ENCODE measurements at places on chromosomes 2 and 18. TPM values are rescaled to one million over a fixed set of nuclear protein-coding genes. Genes with fewer than 3 reads are reported as not detected.

GRCh38 chr2:176415937-176416499 is 146.8 kb downstream of the MTX2 start:
- no peak for DNase-seq

DNA sequence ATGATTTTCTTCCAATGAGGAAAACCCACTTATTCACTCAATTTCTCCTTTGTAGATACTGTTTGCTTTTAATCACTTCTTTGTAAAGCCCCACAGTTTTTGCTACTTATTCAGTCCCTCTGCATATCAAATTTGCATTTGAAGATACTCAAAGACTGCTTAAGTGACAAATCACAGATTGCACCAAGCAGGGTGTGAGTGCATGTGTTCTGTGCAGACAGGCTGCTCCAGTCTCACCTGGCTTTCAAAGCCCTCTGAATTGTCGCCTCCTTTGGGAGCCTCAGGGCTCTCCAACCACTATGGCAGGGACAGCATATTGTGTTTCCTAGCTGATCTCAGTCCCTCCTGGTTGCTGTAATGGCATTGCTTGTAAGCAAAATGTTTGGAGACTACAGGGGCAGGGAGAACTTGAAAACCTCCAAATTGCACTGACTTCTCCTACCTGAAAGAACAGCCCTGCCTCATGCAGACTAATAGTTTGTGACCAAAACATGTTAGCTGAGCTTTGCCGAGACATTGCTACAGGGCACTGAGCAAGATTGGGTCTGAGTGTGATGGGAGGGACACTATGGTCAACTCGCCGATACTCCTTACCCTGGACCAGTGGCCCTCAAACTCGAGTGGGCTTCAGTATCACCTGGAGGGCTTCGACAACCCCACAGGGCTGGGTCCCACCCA is 96.8 kb downstream of the POLE4 start:
- DNase-seq: no peak

GRCh38 chr2:25021791-25022362 is 20.0 kb upstream of the EFR3B start:
- DNase-seq: no peak

GLI2 gene
- total RNA-seq: 4.2 TPM

- DNase-seq: no peak
Observed at GRCh38 chr2:162044586-162044985, 29.4 kb downstream of the DPP4 start.

GRCh38 chr2:58182527-58182926 is 58.6 kb downstream of the FANCL start:
- no peak for DNase-seq

DNA sequence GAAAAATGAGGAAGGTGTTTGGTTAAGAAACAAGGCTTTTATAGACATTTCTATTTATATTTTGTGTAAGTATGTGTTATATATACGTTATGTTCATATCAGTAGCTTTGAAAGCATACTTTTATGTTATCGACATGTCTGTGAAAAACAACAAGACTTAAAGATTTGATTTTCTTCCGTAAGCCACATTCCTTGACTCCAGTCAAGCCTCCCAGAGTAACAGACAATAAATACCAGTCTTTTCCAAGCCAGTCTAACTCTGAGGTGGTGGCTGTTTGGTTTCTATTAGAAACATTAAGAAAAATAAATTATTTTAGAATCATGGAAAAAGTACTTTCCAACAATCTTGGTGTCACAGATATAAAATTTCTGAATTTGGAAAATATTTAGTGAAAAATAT is 16.3 kb upstream of the ITGAV start:
- DNase-seq: no peak

DNA sequence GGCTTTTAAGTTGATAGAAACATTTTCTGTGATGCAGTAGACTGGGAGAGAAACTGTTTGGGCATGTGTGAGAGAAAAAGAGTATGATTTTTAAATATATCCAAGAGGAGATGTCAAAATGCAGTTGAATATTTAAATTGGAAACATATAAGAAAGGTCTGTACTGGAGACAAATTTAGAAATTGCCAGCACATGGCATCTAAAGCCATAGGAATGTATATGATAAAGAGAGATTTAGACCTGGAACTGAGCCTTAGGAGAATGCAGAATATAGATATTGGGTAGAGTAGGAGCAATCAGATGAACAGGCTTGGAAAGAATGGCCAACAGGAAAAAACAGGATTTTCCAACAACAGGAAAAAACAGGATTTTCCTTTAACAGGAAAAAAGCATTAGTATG is 680.8 kb downstream of the MBD2 start:
- DNase-seq: no peak

DNA sequence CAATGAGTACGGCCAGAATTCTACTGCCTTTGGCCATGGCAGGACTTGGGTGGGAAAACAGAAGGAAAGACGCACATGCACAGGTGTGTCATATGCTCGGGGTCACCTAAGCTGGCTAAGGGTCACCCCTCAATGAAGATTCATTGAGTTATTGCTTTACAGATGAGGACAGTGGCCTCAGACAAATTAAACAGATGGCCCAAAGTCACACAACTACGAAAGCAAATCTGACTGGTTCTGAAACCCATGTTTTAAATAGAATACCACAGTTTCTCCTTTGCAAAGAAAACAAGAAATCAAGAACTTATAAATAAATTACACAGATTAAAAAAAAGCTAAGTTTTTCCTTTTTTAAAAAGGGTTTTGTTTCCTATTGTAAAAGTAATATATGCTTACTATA is 70.5 kb downstream of the ID2 start:
- DNase-seq: no peak

DNA sequence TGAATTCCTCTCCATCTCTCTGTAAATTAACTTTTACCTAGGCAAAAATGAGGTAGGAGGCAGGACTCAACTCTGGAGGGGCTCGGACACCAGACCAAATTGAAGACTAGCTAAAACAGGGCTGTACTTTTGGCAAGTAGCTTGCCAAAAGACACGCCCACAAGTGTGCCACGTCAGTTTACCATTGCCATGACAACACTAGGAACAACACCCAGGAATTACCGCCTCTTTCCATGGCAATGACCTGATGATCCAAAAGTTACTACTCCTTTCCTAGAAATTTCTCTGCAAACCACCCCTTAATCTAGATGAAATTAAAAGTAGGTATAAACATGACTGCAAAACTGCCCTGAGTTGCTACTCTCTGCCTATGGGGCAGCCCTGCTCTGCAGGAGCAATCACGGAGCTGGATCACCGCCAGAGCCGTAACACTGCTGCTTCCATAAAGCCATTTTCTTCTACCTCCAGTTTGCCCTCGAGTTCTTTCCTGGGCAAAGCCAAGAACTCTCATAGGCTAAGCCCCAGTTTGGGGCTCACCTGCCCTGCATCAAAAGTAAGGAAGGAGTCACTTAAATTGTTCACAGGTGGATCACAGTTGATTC is 66.0 kb upstream of the FAM136A start:
- peak; percentile 50 for DNase-seq

OTX1 gene
- not detected for total RNA-seq

DNAH6 gene
- 2.9 TPM for total RNA-seq

TAF1B gene
- 82.7 TPM for total RNA-seq

- DNase-seq: no peak
Observed at GRCh38 chr2:131046918-131047652, 46.2 kb downstream of the FAM168B start.

GRCh38 chr2:88560619-88561307 is 66.5 kb downstream of the EIF2AK3 start:
- DNase-seq: no peak

- no peak for DNase-seq
Observed at GRCh38 chr2:152647552-152647951, 69.7 kb downstream of the PRPF40A start.

- DNase-seq: no peak
Observed at GRCh38 chr18:61379827-61380226, 46.6 kb downstream of the CDH20 start.

DNA sequence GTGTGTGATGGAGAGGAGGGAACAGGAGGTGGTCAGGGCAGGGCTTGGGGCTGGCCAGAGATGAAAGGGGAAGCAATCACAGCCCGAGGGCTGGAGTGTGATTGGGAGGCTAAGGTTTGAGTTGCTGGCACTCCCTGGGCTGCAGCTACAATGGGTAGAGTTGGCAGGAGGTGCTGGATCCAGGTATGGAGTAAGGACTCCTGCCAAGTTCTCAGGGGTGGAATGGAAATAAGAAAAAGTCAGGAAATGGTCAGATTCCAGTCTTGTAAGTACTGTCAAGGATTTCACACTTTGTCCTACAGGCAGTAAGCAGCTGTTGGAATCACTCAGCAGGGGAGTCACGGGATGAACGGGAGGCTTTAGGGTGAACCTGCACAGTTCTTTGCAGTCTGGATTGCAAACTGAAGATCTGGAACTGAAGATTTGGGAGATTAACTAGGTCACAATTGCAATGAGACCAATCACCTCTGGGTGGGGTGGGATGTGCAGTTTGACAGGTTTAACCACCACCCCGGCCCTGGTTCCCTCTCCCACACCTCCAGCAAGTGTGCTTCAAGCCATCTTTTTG is 10.9 kb upstream of the INPP5D start:
- DNase-seq: no peak

ATP8B1 gene
- total RNA-seq: 5.2 TPM

DNA sequence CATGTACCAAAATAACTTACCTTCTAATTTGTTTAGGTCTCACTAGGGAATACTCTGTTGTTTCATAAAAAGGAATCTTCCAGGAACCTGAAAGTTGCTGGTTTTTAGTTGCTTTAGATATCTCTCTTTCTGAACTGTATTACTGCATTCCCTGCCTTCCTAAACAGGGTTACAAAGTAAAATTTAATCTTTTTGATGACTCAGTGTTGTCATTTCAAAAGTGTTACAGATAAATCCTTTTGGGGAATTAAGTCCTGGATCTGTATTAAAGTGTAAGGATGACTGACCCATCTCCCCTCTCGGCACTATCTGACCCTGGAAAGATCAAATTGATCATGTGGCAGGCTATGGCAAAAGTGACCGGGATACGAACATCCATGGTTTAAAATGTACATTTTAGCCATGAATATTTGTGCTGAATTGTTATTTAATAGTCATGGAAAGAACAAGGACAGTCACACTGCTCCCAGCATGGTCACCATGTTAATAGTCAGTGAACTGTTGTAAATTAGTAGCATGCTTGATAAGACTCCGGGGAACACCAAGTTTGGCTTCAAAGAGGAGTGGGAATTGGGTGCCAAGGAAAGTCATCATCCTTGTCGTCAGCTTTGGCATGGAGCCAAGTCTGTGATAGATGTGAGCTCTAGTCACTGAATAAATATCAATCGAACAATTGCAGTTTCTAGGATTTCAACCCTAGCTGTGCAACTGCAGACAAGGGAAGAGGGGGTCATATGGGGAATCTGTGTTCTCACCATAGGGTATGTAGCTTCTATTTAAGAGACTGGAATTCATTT is 4.2 kb downstream of the PLEKHA3 start:
- peak; percentile 62 for DNase-seq

ANKRD30B gene
- total RNA-seq: not detected

DNA sequence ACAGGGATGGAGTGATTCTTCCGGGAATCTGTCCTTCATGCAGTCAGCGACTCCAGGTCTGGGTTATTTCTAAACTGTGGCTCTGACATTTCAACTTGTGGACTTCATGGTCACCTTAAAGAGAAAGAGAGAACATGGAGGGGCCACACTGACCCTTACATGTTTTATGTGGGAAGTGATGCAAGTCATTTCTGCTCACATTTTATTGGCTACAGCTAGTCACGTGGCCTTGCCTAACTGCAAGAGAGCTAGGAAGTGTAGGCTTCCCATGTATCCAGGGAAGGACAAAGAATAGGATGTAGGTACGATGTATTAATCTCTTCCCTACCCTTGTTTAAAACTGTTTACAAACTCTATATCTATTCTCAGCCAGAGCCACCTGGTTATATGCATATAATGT is 30.3 kb upstream of the AFTPH start:
- no peak for DNase-seq

GRCh38 chr2:45353879-45354278 is 257.2 kb downstream of the SRBD1 start:
- DNase-seq: peak; percentile 89

RNF152 gene
- total RNA-seq: 4.2 TPM

C2orf78 gene
- not detected for total RNA-seq

DNA sequence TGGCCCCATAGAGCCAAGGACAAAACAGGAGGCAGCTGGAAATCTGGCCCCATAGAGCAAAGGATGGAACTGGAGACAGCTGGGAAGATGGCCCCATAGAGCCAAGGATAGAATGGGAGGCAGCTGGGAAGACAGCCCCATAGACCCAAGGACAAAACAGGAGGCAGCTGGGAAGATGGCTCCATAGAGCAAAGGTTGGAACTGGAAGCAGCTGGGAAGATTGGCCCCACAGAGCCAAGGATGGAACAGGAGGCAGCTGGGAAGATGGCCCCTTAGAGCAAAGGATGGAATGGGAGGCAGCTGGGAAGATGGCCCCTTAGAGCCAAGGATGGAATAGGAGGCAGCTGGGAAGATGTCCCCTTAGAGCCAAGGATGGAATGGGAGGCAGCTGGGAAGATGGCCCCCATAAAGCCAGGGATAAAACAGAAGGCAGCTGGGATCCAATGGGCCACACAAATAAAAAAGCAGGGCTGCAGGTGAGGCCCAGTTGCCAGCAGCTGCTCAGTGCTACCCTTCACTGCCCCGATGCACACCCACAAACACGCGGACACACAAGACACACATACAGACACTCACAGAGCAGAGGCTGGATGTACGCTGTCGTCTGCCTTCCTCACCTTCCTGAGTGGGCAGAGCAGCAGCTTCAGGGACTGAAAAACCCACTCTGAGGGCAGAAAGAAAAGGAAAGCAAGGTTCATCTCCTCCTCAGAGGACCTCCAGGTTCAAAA is 505.4 kb upstream of the MYT1L start:
- no peak for DNase-seq
